ENCODE measurements at places on chromosomes 2 and 18.

GRCh38 chr2:75186821-75187220, 12.5 kb downstream of the TACR1 start:
- no peak for DNase-seq

DNA sequence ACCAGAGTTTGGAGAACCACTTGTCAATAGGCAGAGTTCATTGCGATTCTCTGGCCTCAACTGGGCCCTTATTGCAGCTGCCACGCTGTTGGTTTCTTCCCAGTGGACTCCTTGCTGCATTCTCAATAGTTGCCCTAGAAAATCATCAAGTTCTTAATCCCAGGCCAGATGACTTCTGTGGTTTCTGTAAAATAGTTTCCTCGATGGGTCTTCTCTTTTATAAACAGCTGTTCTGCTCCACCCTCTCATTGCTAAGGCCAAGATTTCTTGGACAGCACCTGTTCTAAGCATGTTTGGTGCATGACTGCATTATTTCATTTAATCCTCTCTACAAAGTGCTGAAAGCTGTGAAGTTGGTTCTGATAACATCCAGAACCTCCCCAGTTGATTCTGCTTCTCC, 131.0 kb downstream of the BCL2L11 start:
- no peak for DNase-seq

- DNase-seq: no peak
Measured at GRCh38 chr18:73384246-73384645, 516.5 kb upstream of the NETO1 start.

DNA sequence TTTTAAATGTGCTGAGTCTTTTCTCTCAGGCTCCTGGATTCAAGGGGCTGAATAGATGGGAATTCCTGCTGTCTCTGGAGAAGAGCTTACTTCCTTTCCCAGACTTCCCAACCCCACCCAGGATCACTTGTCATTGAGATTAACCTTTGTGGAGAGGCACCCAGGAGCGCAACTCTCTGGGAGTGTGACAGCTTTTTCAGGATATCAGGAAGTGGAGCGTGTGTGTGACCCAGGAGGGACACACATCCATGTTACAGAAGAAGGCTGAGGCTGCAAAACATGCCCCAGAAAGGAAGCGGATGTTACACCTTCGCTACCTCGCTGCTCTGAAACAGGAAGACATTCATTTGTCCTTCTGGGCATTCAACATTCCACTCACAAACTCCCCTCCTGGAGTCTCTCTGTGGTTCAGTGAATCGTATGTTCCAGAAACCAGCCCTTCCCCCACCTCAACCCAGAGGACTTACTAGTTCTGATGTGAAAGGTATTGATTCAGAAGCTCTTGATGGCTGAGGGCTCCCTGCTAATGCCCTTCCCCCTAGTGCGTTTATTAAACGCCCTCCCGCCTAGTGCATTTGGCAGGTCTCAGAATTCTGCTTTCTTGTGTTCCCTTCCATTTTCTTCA, 523.9 kb downstream of the TNS1 start:
- DNase-seq: no peak

GRCh38 chr2:22454826-22455485, 930.0 kb upstream of the KLHL29 start:
- no peak for DNase-seq

GRCh38 chr2:10802657-10803056, 9.9 kb downstream of the PDIA6 start:
- DNase-seq: no peak

GRCh38 chr18:36295880-36296301, 1.6 kb upstream of the FHOD3 start:
- DNase-seq: no peak

DNA sequence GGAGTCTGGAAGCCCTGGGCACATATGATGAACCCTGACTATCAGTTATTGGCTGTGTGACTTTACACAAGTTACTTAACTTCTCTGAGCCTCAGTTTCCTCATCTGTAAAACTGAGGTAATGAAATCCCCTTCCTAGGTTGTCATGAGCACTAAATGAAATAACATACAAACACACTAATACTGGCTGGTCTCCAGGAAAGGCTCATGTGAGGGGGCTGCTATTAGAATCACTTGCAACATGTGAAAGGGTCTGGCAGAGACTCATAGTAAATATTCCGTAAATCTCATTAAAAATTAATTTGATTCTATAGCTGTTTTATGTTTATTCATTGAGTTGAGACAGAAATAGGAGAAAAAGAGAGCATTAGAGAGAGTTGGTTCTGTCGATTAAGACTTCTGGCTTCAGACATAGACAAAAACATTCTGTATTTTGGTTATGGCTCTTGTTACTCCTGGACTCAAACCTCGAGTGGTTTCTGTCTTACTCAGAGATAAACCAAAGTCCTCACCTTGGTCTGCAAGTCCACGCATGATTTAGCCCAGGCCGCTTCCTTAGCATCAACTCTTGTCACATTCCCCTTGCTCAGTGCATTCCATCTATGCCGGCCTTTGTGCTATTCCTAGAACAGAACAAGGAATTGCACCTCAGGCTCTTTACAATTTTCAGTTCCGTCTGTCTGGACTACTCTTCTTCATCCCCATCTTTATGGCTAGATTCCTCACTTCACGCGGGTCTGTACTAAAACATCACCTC, 139.1 kb downstream of the NXPH2 start:
- no peak for DNase-seq

- DNase-seq: no peak
Measured at GRCh38 chr2:10720947-10721395, 459 bp upstream of the ATP6V1C2 start.

- no peak for DNase-seq
Measured at GRCh38 chr2:69742322-69742952, 503 bp downstream of the ANXA4 start.

- no peak for DNase-seq
Measured at GRCh38 chr2:72515696-72516095, 310.1 kb downstream of the EXOC6B start.

GRCh38 chr2:110101280-110101844, 14.3 kb downstream of the MALL start:
- DNase-seq: no peak

DNA sequence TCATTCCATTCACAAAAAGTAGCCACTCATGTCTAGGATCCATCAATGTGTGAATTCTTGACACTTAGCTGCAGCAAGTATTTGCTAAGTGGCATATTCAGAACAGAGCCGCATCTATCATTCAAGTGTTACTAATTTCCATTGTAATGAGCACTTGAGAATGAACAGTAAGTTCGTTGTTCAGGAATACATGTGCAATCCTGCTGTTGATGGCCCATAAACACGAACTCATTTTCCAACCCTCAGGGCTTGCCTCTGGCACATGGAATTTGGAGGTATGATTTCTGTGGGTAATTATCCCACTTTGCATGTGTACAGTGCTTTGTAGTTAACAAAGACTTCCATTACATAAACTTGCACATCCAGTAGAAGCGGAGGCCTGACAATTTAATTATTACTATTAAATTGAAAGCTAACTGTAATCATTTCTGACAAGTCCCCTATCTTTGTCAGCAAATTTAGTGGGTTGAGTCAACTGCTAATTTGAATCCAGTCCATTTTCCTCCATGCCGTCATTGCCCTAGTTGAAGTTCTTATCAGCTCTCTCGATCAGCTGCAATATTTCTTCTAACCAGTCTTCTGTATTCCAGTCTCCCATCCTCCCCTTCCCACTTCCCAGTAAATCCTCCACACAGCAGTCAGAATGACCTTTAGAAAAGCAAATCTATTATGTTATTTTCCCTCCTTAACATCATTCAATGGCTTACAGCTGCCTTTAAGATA, 116.0 kb upstream of the AQP4 start:
- no peak for DNase-seq

DNA sequence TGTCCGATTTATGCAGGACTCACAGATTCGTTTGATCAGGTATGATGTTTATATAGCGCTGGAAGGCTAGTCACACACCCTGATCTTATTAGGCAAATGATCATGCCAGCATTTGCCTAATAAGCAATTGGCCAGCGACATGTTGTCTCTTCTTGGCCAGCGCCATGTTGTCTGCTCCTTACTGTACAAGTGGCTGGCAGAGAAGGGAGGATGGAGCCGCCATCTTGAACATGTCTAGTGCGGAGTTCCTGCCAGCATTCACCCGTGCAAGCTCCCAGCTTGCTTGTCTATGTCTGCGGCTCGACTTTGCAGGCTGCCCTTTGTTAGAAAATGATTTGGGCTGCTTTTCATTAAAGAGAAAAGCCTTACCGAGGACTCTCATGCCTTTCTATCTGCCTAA, 106.3 kb downstream of the TFCP2L1 start:
- DNase-seq: no peak

DNA sequence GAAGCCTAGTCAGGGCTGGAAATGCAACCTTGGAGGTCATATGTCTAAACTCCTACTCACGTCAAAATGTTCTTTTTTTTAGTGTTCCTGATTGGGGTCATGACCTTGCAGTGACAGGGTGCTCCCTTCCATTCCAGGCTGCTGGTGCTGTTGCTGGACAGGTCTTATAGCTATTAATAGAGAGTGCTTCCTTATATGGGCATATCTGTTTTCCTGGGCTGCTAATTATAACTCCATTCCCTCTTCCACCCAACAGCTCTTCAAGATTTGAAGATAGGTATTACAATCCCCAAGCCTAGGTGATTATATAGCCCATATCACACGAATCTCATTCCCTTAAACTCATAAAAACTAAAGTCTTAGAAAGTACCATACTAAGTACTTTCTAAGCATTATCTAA, 12.6 kb downstream of the HOXD3 start:
- DNase-seq: no peak

GRCh38 chr2:37648331-37649011, 23.0 kb downstream of the CDC42EP3 start:
- no peak for DNase-seq

Data from GM12891 (cell line).